ENCODE measurements at places on chromosomes 16 and 17. TPM values are rescaled to one million over a fixed set of nuclear protein-coding genes. Genes with fewer than 3 reads are reported as not detected.

- no peaks in the 10 kb centered on the region for H3K4me1 ChIP-seq
- H3K27ac ChIP-seq = no peak overlapping the region
- DNase-seq = no peak
Observed at GRCh38 chr16:8889893-8890548, 7.9 kb downstream of the LITAFD start.

DNA sequence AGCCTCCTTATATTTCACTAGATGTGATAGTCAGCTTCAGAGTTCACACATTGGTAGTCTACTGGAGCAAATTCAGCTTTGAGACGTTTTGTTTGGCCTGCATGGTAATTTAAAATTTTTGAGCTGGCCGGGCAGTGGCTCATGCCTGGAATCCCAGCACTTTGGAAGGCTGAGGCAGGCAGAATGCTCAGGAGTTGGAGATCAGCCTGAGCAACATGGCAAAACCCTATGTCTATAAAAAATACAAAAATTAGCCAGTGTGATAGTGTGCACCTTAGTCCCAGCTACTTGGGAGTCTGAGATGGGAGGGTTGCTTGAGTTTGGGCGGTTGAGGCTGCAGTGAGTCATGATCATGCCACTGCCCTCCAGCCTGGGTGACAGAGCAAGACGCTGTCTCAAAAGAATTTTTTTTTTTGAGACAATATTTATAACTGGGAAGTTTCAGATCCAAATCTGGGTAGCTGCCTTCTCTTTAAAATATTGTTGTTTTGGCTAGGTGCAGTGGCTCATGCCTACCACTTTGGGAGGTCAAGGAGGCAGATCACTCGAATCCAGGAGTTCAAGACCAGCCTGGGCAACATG, 4.8 kb upstream of the BLMH start:
- H3K27me3 ChIP-seq = peaks cover 9% of the 10 kb centered on the region
- DNase-seq = peak; percentile 26
- H3K4me3 ChIP-seq = no peak overlapping the region
- no peaks in the 10 kb centered on the region for H3K36me3 ChIP-seq
- H3K4me1 ChIP-seq = peaks cover 9% of the 10 kb centered on the region

- H3K27me3 ChIP-seq = no peaks in the 10 kb centered on the region
- H3K27ac ChIP-seq = no peak overlapping the region
- no peaks in the 10 kb centered on the region for H3K4me1 ChIP-seq
- H3K4me3 ChIP-seq = no peak overlapping the region
Observed at GRCh38 chr16:5065326-5065725, 430 bp downstream of the C16orf89 start.

- H3K27me3 ChIP-seq = no peaks in the 10 kb centered on the region
- H3K4me3 ChIP-seq = no peak overlapping the region
- DNase-seq = no peak
- no peaks in the 10 kb centered on the region for H3K36me3 ChIP-seq
- H3K4me1 ChIP-seq = peaks cover 21% of the 10 kb centered on the region
- H3K27ac ChIP-seq = no peak overlapping the region
Observed at GRCh38 chr17:74394977-74395376, 27.7 kb downstream of the GPR142 start.

DNA sequence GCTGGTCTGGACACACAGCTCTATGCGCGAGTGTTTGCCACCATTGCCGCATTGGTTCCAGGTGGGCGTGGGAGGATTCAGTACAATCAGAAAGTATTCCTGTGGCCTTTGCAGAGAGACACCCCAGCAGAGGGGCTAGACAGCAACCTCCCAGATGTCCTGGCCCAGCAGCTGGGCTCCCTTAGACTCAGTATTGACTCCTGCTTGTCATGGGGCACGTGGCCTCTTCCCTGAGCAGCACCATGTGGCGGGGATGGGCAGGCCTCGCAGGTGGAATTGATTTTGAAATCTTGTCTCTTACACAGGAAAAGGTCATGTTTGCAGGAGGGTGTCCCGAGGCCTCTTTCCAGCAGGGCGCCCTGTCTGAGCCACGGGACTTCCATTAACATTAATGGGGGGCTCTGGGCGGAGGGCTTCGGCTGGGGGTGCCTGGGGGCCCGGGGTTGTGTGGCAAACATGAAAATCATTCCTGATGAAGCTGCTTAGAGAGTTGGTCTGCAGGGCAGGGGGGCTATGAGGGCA, 96.4 kb downstream of the C16orf78 start:
- no peaks in the 10 kb centered on the region for H3K36me3 ChIP-seq
- H3K27ac ChIP-seq = no peak overlapping the region
- H3K4me1 ChIP-seq = no peaks in the 10 kb centered on the region

GRCh38 chr17:42673266-42673884, 3.4 kb downstream of the PLEKHH3 start:
- H3K4me3 ChIP-seq = no peak overlapping the region
- H3K27ac ChIP-seq = no peak overlapping the region
- no peaks in the 10 kb centered on the region for H3K36me3 ChIP-seq

The ATP2A3 gene
- polyA plus RNA-seq = 9.5 TPM

The C16orf86 gene
- 4.1 TPM for polyA plus RNA-seq

The CCL15 gene
- polyA plus RNA-seq = not detected

The SLC6A2 gene
- not detected for polyA plus RNA-seq

The KRTAP16-1 gene
- not detected for polyA plus RNA-seq
